ENCODE measurements at places on chromosomes 12 and 14.

- no peak for DNase-seq
Observed at GRCh38 chr12:34048714-34049113, 26.4 kb downstream of the ALG10 start.

DNA sequence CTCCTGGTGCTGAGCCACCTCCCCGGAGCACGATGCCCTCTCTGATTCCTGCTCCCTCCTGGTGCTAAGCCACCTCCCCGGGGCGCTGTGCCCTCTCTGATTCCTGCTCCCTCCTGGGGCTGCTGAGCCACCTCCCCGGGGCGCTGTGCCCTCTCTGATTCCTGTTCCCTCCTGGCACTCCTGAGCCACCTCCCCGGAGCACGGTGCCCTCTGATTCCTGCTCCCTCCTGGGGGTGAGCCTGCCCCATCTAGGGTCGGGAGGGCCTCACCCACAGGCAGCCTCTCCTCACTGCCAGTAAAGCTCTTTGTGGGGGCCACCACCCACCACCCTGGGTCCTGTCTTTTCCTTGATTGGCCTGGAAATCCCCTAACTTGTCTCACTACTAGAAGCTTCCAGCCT lies 327.6 kb upstream of the SFSWAP start:
- no peak for DNase-seq

GRCh38 chr12:101935890-101936746 lies 58.7 kb downstream of the DRAM1 start:
- no peak for DNase-seq

- DNase-seq, result no peak
Observed at GRCh38 chr12:16198884-16199283, 78.6 kb downstream of the SLC15A5 start.

GRCh38 chr12:14618983-14619382 lies 51.3 kb upstream of the PLBD1 start:
- DNase-seq, result no peak

Data from activated CD4-positive, alpha-beta T cell treated with anti-CD3 and anti-CD28 coated beads for 24 hours (primary cell).